ENCODE measurements at places on chromosomes 6 and 20. TPM values are rescaled to one million over a fixed set of nuclear protein-coding genes. Genes with fewer than 3 reads are reported as not detected.

GRCh38 chr20:46990596-46991104 is 96.0 kb downstream of the EYA2 start:
- DNase-seq, result no peak

- DNase-seq, result no peak
These were observed 21.7 kb downstream of the EDN3 start for GRCh38 chr20:59322081-59322480.

DNA sequence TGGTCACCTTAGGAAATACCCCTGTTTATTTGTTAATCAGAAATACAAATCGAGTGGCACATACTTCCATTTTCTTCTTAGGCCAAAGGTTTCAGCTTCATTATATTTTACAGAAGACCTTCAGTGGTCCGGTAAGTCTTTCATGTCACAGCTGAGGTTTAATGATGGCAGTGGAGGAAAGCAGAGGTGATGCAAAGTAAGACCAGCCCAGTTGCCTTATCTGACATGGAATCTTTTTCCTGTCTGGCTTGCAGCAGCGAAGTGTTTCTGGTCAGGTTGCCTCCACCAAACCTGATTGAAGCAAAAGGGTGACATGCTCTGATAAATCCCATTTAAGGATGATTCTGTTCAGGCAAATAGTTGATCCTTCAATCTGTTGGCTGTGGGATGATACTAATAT is 100.0 kb downstream of the PRDM1 start:
- no peak for DNase-seq

GRCh38 chr20:59121714-59122565 is 41.7 kb upstream of the ZNF831 start:
- no peak for DNase-seq

- DNase-seq, result no peak
These were observed 10.0 kb upstream of the UQCC2 start for GRCh38 chr6:33721508-33721907.

GRCh38 chr6:34654061-34654710 is 42.4 kb downstream of the ILRUN start:
- no peak for DNase-seq

DNA sequence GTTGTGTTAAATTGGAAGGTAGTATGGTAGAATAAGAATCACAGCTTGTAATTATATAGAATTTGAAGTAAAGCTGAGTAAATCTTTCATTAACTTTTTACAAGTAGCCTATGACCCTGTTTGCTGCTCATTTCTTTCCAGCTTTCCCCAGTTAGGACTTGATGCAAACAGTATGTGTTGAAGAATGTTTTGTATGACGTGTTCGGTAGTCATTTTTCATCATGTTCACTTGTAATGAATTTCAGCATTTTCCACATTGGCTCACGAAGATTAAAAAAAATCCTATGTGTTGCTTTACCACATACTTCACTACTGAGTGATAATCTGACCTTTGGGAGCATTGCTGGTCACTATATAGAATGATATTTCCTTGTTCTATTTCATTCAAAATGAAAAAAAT is 162.4 kb downstream of the CDKAL1 start:
- no peak for DNase-seq

GRCh38 chr6:66478705-66479104 is 771.7 kb upstream of the EYS start:
- no peak for DNase-seq

DNA sequence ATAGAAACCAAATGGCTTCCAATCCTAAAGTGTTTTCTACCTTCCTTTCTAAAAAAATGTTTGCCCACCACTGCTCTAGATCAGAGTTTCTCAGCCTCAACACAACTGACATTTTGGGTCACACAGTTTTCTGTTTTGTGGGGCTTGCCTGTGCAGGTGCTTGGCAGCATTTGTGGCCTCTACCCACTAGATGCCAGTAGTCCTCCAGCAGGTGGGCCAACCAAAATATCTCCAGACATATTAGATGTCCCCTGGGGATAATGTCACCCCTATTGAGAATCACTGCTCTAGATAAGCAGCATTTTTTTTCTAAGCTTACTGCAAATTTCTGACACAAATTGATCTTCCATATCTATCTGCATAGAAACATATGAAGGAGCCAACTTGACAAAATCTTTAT is 26.3 kb upstream of the EPM2A start:
- no peak for DNase-seq

GRCh38 chr6:158962371-158962770 is 37.6 kb downstream of the RSPH3 start:
- DNase-seq, result no peak

GRCh38 chr6:7938562-7939183 is 28.1 kb upstream of the TXNDC5 start:
- no peak for DNase-seq

GRCh38 chr20:63624486-63624885 is 2.4 kb downstream of the GMEB2 start:
- no peak for DNase-seq

Gene ASF1A
- 36.1 TPM for polyA plus RNA-seq

Gene PMEPA1
- polyA plus RNA-seq, result 16.5 TPM

Gene SENP6
- polyA plus RNA-seq, result 164 TPM

Gene SLC2A10
- polyA plus RNA-seq, result 20.5 TPM

Gene HLA-DRB5
- 6.4 TPM for polyA plus RNA-seq

Gene HLA-DMA
- 20.7 TPM for polyA plus RNA-seq

Data from right lung (tissue), 10 donors.